Activated T-cell treated with anti-CD3 and anti-CD28 coated beads, Interleukin-2, amount 50 U/mL, for 72 hours (primary cell): ENCODE measurements at places on chromosomes 7 and 10. TPM values are rescaled to one million over a fixed set of nuclear protein-coding genes. Genes with fewer than 3 reads are reported as not detected.

Gene NEUROG3
- 0.39 TPM for total RNA-seq

Gene HMX2
- 1.1 TPM for total RNA-seq

DNA sequence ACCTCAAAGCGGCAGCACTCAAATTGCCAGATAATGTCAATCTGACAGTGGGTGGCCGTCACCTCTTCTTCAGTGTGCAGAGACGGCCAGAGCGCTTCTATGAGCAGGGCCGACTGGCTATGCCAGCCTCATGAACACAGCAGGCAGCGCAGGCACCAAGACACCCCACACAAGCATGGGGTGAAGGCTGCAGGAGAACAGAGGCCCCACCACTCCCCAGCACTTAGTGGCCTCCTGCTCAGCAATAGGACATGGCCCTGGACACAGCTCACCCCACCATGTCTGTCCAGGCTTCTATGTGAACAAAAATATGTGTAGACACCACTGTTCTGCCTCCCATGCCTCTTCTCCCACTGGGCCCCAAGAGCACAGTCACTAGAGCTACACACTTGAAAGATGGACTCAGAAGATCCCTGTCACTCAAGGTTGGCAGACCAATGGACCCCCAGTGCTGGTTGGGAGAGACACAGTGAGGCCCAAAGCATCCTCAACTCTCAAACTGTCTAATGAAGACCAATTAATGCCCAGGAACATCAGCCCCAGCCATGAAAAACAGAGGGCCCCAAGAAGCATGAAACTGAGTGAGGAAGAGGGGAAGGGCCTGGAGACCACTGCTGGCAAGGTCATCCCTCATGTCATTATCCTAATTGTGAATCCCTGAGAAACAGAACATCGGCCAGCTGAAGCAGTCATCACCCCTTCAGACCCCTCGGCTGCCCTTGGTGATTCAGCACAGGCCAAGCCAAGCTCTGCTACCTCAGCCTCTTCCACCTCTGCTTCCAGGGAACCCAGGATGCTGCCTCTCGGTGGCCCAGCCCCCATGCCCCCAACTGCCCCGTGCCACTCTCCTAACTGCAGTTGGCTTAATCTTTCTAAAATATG lies 77.7 kb downstream of the GRID1 start:
- H3K4me3 ChIP-seq = no peak overlapping the region
- H3K4me1 ChIP-seq = no peaks in the 10 kb centered on the region
- H3K36me3 ChIP-seq = no peaks in the 10 kb centered on the region
- H3K27ac ChIP-seq = no peak overlapping the region

- H3K27ac ChIP-seq = no peak overlapping the region
- H3K36me3 ChIP-seq = no peaks in the 10 kb centered on the region
- H3K4me1 ChIP-seq = no peaks in the 10 kb centered on the region
- no peaks in the 10 kb centered on the region for H3K27me3 ChIP-seq
Observed at GRCh38 chr7:154986200-154986945, 16.6 kb downstream of the PAXIP1 start.

DNA sequence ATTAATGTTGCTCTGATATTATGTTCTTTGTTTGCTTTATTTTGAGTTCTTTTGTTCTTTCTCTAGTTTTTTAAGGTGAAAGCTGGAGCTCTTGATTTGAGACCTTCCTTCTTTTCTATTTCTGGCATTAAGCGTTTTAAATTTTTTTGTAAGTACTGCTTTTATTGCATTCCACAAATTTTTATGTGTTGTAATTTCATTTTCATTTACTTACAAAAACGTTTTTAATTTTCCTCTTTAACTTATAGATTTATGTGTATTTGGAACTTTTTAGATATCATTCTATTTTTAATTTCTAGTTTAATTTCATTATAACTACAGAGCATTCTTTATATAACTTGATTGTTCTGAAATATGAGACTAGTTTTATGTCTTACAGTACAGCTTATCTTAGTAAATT lies 395.6 kb downstream of the ETV1 start:
- H3K27me3 ChIP-seq = no peaks in the 10 kb centered on the region
- H3K4me1 ChIP-seq = no peaks in the 10 kb centered on the region
- no peak overlapping the region for H3K27ac ChIP-seq
- DNase-seq = no peak

Gene ESYT2
- 68.6 TPM for total RNA-seq

Gene SPDYE8
- not detected for total RNA-seq

GRCh38 chr7:117837841-117838240 lies 35.4 kb downstream of the CTTNBP2 start:
- H3K36me3 ChIP-seq = no peaks in the 10 kb centered on the region
- no peak for DNase-seq
- no peak overlapping the region for H3K27ac ChIP-seq
- no peaks in the 10 kb centered on the region for H3K27me3 ChIP-seq
- H3K4me3 ChIP-seq = no peak overlapping the region
- no peaks in the 10 kb centered on the region for H3K4me1 ChIP-seq

Gene SUN1
- total RNA-seq = 84.4 TPM

Gene SFXN3
- 23.5 TPM for total RNA-seq

Gene CALHM3
- total RNA-seq = not detected

DNA sequence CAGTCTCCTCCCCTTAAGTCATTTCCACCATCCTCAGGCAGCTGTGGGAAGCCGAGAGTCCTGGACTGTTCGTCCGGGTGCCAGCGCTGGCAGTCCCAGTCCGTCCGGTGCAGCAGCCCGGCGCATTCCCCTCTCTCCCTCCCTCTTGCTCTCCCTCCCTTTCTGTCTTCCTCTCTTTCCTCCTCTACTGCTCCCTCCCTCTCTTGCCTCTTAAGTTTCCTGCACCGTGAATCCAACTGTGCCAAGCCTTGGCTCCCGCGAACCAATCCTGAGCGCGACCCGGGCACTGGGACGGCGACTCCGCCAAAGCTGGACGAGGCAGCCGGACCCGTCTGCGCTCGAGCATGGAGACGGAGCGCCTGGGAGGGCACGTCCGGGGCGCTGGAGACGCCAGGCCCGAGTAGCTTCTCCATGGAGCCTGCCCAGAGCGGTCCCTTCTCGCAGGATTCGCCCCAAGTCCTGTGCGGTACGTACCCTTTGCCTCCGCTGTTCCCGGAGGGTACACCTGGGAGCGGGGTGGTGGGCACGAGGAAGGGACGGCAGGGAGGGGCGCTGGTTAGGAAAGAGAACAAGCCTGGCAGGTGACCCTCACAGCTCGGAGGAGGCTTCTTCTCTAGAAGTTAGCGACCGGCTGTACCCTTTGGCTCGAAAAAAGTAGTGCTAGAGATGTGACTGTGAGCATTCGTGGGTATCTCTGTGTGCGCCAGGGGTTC lies 1.0 kb downstream of the NXPH1 start:
- H3K27ac ChIP-seq = no peak overlapping the region
- no peak overlapping the region for H3K4me3 ChIP-seq

Gene WDR37
- total RNA-seq = 18.1 TPM

GRCh38 chr7:97002555-97003261 lies 2.6 kb upstream of the DLX6 start:
- no peak for DNase-seq
- H3K27me3 ChIP-seq = peaks cover 72% of the 10 kb centered on the region
- peaks cover 18% of the 10 kb centered on the region for H3K4me1 ChIP-seq
- H3K4me3 ChIP-seq = peak overlapping the region; percentile 24

Gene C10orf62
- not detected for total RNA-seq

Gene MAGI2
- 0.31 TPM for total RNA-seq

GRCh38 chr7:27173956-27174873 lies at the start of gene HOXA10:
TSS of gene HOXA10 (minus strand) at chr7:27174320. CDS start at chr7:27174306, 14 bp downstream.
- H3K27me3 ChIP-seq = peaks cover 67% of the 10 kb centered on the region
- no peaks in the 10 kb centered on the region for H3K36me3 ChIP-seq
- peak within 1 kb of the TSS; percentile 66 for H3K4me3 ChIP-seq
- no peak for DNase-seq

Gene GJD4
- total RNA-seq = not detected

DNA sequence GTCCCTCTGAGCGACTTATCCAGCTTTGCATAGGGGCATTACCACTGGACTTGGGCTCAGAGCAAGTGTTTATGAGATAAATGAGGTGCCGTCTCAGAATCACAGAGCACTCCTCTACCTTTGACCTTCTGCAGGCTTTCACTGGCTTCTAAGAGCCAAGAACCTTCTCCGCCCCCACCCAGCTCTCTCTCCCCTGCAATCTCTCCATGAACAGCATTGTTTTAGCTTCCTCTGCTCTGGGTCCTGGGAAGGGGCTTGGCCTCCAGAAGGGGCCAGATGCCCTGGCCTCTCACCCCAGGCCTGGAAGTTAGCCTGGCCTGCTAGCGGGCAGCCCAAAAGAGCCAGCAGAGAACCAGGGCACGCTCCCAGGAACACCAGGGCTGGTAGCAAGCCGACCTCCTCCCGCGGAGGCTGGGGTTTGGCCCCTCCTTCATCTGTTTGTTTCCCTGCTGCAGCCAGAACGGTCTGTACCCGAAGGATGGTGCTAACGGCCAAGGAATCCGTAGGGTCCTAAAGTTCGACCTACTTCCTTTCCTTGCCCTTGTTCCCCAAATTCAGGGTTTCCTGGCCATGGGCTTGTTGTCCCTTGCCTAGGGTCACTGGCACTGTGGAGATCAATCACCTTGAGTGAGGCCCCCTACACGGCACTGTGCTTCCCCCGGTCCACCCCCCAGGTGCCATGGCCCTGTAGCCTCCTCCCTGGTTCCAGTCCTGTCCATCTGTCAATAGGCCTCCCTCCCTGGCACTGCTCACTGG lies 18.7 kb upstream of the DDIT4 start:
- H3K4me1 ChIP-seq = peaks cover 87% of the 10 kb centered on the region
- H3K27me3 ChIP-seq = no peaks in the 10 kb centered on the region
- no peaks in the 10 kb centered on the region for H3K36me3 ChIP-seq
- peak; percentile 63 for DNase-seq

DNA sequence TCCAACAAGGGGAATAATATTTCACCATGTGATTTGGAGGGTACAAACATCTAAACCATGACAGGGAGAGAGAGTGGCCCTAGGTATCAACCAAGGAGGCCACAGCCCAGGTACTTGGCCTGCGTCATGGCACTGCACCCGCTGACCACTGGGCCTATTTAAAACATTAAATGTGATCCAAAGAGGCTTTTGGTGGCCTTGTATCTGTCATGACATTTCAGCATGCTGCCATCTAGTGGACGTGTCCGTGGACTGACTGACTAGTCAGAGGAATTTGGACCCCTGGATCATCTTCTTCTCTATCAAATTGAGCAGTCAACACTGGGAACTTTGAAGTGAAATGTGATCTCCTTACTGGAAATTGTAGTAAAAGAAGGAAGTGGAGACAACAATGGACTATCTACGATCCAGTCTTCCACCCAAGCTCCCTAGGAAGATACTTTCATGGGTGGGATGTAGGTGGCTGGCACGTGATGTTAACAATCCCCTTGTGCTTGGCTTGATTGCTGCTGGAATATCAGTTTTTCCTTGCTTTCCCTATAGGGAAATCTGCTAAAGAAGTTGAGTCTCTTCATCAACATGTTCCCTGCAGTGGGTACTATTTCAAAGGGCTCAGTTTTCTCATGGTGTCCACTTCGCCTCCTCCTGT lies 24.6 kb upstream of the ITGA8 start:
- H3K4me3 ChIP-seq = no peak overlapping the region
- no peaks in the 10 kb centered on the region for H3K36me3 ChIP-seq
- H3K27me3 ChIP-seq = peaks cover 5% of the 10 kb centered on the region
- DNase-seq = peak; percentile 45
- no peaks in the 10 kb centered on the region for H3K4me1 ChIP-seq
- no peak overlapping the region for H3K27ac ChIP-seq

Gene TEX36
- total RNA-seq = not detected

DNA sequence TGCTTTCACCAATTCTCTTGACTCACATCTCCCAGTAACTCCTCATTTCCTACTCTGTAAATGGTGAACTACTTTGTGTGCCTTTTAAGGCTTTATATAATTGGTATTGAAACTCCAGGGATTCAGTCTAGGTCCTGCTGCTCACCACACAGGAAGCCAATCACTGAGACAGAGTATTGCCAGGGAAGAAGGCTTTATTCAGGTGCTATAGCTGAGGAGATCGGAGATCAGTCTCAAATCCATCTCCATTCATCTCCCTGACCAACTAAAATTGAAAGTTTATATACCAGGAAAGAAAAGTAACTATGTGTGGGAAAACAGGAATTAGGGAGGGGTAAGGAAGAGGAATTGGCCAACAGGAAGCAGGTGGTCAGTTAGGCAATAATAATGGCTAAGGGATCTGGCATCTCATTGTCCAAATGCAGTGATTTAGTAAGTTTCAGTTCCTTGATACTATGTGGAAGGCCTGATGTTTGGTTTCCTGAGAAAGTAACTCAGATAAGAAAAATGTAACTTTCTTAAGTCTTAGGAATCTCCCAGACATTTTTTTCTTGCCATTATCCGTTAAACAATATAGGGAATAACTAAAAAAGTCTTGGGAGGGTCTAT lies 10.2 kb upstream of the SDHAF3 start:
- no peak overlapping the region for H3K27ac ChIP-seq
- H3K27me3 ChIP-seq = peaks cover 20% of the 10 kb centered on the region
- no peaks in the 10 kb centered on the region for H3K4me1 ChIP-seq
- H3K36me3 ChIP-seq = peaks cover 4% of the 10 kb centered on the region
- H3K4me3 ChIP-seq = no peak overlapping the region
